ENCODE measurements at places on chromosomes 7 and 10.

GRCh38 chr7:36506820-36507219 is 117.2 kb downstream of the ANLN start:
- no peak for DNase-seq

DNA sequence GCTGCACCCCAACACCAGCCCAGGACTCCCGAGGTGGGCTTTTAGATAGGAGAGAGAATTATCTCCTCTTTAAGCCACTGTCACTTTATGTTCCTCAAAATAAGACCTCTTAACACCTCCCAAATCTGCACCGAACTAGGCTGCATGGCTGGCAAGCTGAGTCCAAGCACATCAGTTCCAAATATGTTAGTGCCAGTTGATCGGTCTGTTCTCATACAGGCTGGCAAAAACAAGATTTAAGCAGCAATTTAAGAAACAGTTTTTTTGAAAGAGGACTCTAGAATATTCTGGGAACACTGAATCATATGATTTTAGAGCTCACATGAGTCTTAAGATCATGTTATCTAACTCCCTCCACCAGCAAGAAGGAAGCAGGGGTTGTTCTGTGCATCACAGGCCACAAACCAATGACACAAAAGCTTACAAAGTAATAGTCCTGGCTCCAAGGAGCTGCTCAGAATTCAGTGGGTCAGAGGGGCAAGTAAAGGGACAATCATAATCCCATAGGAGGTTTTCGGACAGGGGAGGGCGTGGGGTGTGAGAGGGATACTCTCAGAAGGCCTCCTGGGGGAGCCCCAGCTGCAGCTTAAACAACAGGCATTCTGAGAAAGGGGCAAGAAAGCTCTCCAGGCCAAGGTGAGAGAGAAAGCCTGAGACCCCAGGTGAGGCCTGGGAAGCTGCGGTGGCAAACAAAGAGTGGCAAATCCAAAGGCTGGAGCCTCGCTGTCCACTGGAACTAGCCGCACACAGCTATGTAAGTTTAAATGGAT is 7.1 kb downstream of the COBL start:
- no peak for DNase-seq

DNA sequence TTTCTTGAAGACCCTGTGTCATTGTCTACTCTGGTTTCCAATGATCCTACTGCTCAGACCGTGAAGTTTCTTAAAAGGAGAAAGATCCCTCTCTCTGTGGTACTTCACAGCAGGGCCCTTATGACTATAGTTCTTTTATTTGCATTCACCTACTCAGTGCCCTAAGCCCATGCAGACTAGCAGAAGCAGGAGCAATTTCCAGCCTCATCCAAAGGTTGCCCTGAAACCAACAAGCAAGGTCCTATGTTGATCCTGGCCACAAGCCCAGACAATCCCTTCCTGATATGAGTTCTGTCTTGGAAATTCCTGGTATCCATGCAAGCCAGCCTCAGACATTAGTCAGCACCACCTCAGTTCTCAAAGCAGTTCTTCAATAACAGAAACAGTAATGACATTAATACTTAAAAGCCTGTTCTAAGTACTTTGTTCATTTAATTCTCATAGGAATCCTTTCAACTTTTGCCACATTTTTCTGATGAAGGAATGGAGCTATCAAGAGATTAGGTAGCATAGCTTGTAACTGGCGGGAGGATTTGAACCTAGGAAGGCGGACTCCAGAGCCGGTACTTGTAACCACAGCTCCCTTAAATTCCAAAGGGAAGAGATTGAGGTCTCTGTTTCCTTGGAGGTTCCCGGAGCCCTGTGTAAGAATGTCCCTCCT is 58.1 kb upstream of the ST8SIA6 start:
- no peak for DNase-seq

DNA sequence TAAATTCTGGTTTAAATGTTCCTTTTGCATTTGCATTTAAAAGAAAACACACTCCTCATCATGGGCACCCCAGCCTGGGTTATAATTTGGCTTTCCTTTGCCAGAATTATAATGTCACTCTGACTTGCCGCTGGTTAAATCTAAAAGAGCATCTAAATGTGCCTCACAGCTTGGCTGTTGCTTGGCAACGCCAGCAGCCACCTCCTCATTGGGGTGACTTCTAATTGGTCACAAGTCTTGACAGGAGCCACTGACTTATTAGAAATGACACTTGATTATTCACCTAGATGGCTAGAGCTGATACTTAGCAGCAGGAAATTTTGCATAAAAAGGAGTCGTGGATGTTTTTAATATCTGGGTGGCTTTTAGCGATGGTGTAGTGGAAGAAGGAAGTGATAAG is 114.3 kb downstream of the TBXAS1 start:
- no peak for DNase-seq

DNA sequence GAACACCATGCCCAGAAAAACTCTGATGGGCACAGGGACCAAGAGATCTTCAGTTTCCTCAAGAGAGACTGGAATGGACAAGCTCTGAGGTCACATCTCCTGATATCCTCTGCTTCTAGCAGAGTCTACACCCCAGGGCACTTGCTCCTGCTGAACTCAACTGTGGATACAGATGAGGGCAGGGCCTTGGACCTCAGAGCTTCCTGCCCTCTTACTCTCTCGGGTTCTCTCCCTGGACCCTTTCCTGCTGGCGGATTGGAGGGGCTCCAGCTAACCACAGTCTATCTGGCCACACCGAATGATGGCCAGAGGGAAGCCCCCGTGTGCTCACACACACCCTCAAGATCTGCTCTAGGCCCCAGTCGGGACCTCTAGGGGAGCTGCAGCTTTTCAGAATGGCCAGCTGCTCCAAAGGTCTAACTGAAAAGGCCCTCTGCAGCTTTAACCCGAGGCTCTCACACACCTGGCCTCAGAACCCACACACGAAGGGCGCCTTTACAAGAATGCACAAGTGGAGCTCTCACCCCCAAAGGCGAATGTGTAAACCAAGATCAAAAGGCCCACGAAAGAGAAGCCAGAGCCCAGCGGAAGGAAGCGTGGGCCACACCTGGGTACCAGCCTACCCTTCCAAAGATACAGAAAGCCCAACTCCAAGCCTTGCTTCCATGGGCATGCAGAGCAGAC is 65.5 kb downstream of the FAM53B start:
- peak; percentile 30 for DNase-seq

DNA sequence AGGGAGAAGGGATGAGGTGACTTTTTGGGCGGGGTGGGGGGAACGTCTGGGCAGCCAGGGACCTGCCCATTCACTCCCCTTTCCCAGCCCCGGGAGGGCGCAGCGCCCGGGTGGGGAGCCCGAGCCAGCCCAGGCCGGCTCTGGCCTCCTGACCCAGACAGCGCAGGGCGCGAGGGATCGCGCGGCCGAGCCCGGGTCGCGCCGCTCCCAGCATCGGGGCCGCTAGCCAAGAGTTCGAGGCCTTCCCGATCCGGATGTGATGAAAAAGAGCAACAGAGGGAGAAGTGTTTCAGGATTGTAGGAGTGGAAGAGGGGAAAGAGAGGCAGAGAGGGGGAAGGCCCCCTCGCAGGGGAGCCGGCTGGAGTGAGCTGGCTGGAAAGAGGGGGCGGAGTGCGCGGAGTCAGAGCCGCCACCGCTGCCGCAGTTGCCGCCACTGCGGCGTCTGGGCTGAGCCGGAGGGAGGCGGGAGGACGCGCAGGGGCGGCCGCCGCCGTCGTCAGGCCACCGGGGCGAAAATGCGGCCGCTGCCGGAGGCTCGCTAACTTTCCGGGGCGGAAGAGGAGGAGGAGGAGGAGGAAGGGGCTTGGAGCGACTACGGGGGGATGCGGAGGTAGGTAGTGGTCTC is at the start of gene MDFIC:
MDFIC (plus strand) TSS at position 69 of the 626 bp plus-strand sequence. CDS start 940 bp downstream, outside the sequence.
- peak; percentile 78 for DNase-seq

- DNase-seq = no peak
These were observed 1071.7 kb upstream of the POT1 start for GRCh38 chr7:126001349-126001748.

DNA sequence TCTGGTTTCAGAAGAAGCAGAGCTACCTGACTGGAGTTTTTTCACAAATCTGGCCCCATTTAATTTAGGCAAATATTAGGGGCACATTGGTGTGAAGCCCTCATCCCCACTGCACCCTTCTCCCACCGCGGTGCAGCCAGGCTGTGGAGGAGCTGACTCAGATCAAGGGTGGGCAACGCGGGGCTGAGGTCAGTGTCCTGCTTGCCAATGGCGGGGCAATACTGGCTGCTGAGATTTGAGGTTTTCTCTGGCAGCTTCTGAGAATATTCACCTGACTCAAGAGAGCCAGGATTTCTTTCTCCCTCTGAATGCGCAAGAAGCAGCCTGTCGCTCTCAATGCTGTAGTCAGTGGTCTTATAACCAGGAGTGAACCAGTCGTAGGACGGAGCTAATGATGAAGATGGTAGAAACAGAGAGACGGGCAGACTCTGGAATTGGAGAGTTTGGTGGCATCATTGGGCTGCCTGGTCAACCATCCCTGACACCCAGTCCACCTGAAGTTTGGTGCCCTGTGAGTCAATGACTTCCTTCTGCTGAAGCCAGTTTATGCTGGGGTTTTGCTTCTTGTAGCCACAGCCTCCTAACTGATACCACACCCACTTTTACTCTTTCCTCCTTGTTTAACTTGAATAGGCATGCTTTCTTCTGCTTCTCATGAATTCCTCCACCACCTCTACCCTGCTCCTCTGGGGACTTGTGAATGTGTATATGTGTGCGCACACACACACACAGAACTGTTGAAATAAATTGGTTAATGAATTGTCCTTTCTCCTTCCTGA is 123.7 kb upstream of the CTBP2 start:
- DNase-seq = no peak

DNA sequence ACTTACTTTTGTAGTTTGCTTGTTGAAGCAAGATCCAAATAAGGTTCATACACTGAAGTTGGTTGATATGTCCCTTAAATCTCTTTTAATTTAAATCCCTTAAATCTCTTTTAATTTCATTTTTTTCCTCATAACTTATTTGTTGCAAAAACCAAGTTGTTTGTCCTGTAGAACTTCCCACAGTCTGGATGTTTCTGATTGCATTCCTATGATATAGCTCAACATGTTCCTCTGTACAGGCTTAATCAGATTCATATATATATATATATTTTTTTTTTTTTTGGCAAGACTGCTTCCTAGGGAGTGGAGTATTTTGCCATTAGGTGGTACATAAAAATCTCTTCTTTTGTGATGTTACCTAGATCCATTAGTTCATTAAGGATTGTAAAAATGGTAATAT is 174.9 kb upstream of the MKLN1 start:
- no peak for DNase-seq

- DNase-seq = no peak
These were observed 6.0 kb downstream of the ASB10 start for GRCh38 chr7:151181011-151181431.

DNA sequence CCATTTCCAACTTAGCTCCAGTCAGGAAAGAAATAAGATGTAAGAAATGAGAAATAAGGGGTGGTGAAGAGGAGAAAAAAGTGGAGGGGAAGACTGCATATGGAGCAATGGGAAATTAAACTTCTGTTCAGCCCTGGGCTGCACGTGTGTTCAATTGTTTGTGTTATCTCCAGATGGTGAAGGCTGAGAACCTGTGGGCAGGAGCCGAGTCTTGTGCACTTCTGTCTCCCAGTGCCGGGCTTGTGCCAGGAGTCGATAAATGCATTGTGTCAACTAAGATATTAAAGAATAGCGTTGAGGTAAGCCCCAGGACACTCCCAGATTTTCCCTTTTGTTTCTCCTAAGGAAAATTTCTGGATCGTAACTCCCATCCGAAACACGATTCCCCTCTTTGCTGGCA is 98.2 kb downstream of the PRLHR start:
- DNase-seq = no peak

Data from activated CD4-positive, alpha-beta T cell treated with anti-CD3 and anti-CD28 coated beads for 48 hours (primary cell).